Right atrium auricular region (tissue), 2 donors: ENCODE measurements at places on chromosomes 5 and 9. TPM values are rescaled to one million over a fixed set of nuclear protein-coding genes. Genes with fewer than 3 reads are reported as not detected.

DNA sequence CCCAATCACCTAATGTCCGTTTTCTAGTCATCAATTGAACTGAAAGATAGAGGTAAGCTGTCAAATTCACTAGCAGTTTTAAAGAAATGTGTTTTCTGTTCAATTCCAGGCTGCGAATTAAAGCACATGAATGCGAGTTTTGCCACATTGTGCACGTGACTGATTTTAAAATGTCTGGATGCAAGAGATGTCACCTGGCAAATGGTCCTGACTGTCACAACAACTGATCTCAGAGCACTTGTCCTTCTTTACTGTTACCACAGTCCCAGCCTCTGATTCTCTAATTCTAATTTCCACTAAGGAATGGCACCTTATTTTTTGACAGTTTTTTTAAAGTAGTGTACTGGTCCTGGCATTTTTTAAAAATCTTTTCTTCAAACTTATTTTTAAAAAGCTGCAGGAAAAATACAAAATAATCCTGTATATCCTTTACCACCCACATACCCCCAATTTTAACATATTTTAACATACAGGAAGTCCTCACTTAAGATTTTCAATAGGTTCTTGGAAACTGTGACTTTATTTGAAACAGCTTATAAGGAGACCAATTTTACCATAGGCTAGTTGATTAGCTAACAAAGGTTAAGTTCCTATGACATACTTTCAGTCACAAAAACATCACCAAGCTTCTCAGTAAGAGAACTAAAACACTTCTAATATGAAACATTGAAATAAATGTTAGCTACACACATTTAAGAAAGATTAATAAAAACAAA, 1364.3 kb downstream of the EFNA5 start:
- no peak overlapping the region for H3K4me3 ChIP-seq
- no peaks in the 10 kb centered on the region for H3K27me3 ChIP-seq
- DNase-seq, result no peak
- no peak overlapping the region for H3K27ac ChIP-seq
- no peaks in the 10 kb centered on the region for H3K4me1 ChIP-seq

Gene GALT
- 30.9 TPM for total RNA-seq

DNA sequence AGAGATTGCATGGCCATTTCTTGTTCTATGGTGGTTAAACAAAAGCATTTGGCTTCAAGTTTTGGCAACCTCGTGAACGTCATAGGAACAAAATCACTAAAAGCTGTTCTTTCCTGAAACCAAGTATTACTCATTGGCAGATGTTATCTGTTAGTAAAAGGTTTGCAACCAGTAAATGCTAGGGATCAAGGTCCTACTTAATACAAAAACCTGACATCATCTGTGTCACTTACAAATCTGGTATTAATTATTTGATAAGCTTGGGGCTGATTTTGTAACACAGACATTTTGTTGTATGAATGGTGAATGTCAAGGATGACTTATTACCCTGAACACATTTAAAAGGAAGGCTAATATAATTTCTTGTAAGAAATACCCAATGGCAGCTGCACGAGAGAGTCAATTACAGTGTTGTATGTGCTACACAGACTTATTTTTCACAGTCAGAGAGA, 486.4 kb upstream of the ZNF608 start:
- no peak overlapping the region for H3K4me3 ChIP-seq
- DNase-seq, result no peak
- H3K27ac ChIP-seq, result no peak overlapping the region
- H3K27me3 ChIP-seq, result no peaks in the 10 kb centered on the region
- no peaks in the 10 kb centered on the region for H3K4me1 ChIP-seq

DNA sequence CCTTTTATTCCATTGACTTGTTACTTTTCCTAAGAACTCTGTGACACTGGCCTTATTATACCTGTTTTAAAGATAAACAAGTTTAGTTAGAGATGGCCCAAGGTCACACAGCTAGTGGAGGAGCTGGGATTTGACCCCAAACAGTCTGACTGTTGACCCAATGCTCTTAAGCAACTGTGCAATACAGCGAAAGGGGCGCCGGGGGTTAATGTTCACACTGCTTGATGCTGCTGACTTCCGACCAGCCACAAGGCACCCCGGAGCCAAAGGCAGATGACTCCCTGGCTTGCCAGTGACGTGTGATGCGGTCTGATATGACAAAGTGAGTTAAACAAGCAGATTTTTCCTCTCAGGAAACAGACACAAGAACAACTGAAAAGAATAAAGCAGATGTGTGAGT, 23.9 kb downstream of the PIK3R1 start:
- no peak overlapping the region for H3K4me3 ChIP-seq
- no peaks in the 10 kb centered on the region for H3K36me3 ChIP-seq
- peak overlapping the region; percentile 58 for H3K27ac ChIP-seq
- no peaks in the 10 kb centered on the region for H3K27me3 ChIP-seq

DNA sequence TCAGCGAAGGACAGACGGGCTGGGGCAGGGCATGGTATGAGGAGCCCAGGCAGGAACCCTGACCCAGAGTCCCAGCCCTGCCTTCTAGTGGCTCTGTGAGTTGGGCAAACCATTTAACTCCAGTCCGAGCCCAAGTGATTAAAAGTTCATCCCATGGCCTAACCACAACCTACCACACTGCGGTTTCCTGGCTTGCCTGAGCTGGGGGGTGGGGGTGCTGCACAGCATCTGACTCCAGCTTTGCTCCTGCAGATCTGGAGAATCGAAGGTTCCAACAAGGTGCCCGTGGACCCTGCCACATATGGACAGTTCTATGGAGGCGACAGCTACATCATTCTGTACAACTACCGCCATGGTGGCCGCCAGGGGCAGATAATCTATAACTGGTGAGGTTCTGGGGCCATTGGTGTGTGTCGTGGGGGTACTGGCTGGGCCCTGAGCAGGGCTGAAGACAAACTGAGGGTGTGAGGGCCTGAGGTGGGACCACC, 49.0 kb downstream of the STOM start:
- no peak for DNase-seq
- H3K4me3 ChIP-seq, result no peak overlapping the region
- no peaks in the 10 kb centered on the region for H3K27me3 ChIP-seq
- H3K4me1 ChIP-seq, result no peaks in the 10 kb centered on the region
- H3K36me3 ChIP-seq, result peaks cover 99% of the 10 kb centered on the region

- no peaks in the 10 kb centered on the region for H3K27me3 ChIP-seq
- H3K4me1 ChIP-seq, result no peaks in the 10 kb centered on the region
- H3K27ac ChIP-seq, result no peak overlapping the region
- H3K36me3 ChIP-seq, result peaks cover 9% of the 10 kb centered on the region
- no peak overlapping the region for H3K4me3 ChIP-seq
Measured at GRCh38 chr5:172049226-172049796, 42.9 kb upstream of the FBXW11 start.

- H3K4me1 ChIP-seq, result no peaks in the 10 kb centered on the region
- no peak for DNase-seq
- no peak overlapping the region for H3K27ac ChIP-seq
- H3K36me3 ChIP-seq, result peaks cover 5% of the 10 kb centered on the region
- no peak overlapping the region for H3K4me3 ChIP-seq
Measured at GRCh38 chr5:179905161-179905560, 2.5 kb downstream of the TBC1D9B start.

- peaks cover 70% of the 10 kb centered on the region for H3K4me1 ChIP-seq
- no peaks in the 10 kb centered on the region for H3K27me3 ChIP-seq
- H3K27ac ChIP-seq, result peak overlapping the region; percentile 22
- DNase-seq, result no peak
- H3K36me3 ChIP-seq, result no peaks in the 10 kb centered on the region
- no peak overlapping the region for H3K4me3 ChIP-seq
Measured at GRCh38 chr9:131703697-131704096, 36.2 kb downstream of the RAPGEF1 start.

DNA sequence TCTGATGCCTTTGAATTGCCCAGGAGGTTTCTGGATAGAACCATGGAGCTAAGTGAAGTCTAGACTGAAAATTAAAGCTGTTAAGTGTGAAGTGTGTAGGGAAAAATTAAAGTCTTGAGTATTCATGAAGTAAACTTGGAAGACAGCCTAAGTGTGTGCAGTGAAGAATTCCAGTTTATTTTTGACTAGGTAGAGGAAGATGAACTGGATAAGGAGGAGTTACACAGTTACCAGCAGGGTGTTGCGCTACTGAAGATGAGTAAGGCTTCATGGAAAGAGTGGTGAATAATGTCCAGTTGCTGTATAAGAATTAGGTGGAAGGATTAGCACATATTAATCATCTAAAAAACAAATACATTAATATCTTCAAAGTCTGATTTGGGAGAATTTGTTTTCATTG, 5.7 kb upstream of the CHD1 start:
- H3K4me1 ChIP-seq, result peaks cover 80% of the 10 kb centered on the region
- H3K4me3 ChIP-seq, result no peak overlapping the region
- peak overlapping the region; percentile 57 for H3K27ac ChIP-seq

DNA sequence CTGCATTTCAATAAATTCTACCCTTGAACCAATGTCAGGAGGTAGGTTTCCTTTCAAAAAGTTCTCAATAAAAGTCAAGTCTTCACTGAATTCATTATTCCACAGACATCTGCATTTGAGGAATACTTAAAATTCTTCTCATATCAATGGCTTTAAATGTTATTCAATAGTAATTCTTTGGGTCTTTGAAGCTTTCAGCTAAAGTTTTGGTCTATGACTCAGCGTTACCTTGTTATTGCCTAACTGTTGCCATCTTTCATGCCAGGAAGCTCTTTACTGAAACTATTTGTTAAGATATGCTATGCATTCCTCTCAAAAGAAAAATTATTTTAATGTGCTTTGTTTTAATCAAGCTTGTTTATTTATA, 170.5 kb downstream of the NNT start:
- no peaks in the 10 kb centered on the region for H3K4me1 ChIP-seq
- DNase-seq, result no peak
- no peaks in the 10 kb centered on the region for H3K36me3 ChIP-seq
- no peaks in the 10 kb centered on the region for H3K27me3 ChIP-seq

DNA sequence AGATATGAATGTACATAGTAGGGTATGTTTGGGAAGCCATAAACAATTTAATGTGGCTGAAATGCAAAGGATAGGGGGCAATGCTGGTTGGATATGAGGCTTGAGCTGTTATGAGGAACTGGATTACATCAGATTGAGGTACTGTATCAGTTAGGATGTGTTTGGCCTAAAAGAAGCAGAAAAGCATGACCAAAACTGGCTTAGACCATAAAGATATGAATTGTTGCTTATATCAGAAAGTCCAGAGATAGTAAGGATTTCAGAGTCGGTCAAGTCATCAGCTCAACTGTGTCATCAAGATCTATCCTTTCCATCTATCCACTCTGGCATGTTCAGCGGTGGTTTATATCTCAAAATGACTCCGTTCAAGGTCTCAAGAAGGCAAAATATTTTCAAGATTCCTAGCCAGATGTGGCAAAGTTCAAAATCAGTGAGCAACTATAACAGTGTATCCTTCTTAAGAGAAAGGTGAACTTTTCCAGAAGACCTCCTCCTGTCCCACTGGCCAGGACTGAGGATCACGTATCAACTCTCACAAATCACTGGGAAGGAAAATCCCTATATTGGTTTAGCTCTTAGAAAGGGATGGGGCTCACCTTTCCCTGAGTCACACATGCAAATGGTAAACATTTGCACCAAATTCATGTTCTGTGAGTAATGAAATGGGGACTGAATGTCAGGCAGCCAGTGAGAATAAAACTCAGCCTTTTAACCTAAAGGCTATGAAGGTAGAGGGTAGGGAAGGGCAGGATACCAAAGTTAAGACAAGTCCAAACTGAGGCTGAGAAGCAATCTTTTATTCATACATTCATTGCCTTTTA, 257.8 kb downstream of the TRIM32 start:
- H3K4me3 ChIP-seq, result no peak overlapping the region
- no peak overlapping the region for H3K27ac ChIP-seq
- H3K36me3 ChIP-seq, result no peaks in the 10 kb centered on the region
- H3K4me1 ChIP-seq, result no peaks in the 10 kb centered on the region

Gene OGN
- total RNA-seq, result 15.5 TPM

Gene BTNL3
- total RNA-seq, result not detected

DNA sequence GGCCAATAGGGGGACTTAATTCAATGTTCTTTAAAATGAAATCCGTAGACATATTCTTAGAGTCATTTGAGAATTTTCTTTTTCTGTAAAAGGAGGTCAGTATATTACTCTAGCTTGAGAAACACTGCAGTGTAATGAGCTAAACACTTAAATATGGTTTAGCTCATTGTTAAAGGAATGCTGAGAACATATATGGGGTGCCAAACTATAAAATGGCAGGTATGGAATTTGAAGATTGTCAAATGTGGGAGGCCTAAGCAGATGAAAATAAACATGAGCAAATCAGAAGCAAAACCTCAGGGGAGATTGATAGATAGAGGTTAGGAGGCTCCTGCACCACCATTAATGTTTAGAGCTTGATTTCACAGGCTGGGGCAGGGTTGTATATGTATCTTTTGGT, 57.9 kb downstream of the STX17 start:
- H3K4me1 ChIP-seq, result no peaks in the 10 kb centered on the region
- no peak for DNase-seq
- no peak overlapping the region for H3K4me3 ChIP-seq
- H3K36me3 ChIP-seq, result peaks cover 26% of the 10 kb centered on the region

GRCh38 chr5:165333623-165334022, 1828.2 kb downstream of the MAT2B start:
- H3K36me3 ChIP-seq, result no peaks in the 10 kb centered on the region
- no peak overlapping the region for H3K4me3 ChIP-seq
- no peak for DNase-seq
- H3K4me1 ChIP-seq, result no peaks in the 10 kb centered on the region
- H3K27ac ChIP-seq, result no peak overlapping the region

GRCh38 chr5:66442951-66443445, 153.2 kb upstream of the MAST4 start:
- no peaks in the 10 kb centered on the region for H3K27me3 ChIP-seq
- H3K4me3 ChIP-seq, result no peak overlapping the region
- H3K4me1 ChIP-seq, result no peaks in the 10 kb centered on the region
- H3K27ac ChIP-seq, result no peak overlapping the region

GRCh38 chr9:98248737-98249474, 6.5 kb downstream of the TBC1D2 start:
- peak overlapping the region; percentile 54 for H3K27ac ChIP-seq
- H3K4me1 ChIP-seq, result no peaks in the 10 kb centered on the region
- no peaks in the 10 kb centered on the region for H3K27me3 ChIP-seq
- peak; percentile 82 for DNase-seq
- no peak overlapping the region for H3K4me3 ChIP-seq

DNA sequence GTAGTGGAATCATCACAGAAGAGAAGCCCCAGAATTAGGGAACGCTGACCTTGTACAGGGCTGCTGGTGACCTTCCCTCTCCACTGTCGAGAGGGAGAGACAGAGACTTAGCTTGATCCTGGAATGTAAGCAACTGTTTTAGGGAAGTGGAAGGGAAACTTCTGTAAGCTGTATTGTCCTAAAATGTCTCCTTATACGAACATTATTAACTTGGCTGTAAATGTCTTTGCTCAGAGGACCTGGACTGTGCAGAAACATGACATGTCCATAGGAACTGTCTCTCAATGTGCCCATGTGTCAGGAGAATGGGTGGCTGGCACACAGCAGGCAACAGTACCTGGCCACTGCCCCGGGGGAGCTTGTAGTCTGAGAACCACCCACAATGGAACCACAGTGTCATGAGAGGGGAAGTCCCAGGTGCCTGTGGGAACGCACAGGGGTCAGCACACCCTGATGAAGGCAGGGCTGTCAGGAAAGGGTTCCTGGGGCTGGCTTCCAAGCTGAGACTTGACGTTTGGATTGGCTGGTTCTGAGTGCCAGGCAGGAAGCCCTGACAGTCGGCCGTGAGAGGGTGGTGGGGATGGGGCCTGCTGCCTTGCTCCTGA, 34.0 kb downstream of the DAP start:
- H3K27me3 ChIP-seq, result no peaks in the 10 kb centered on the region
- no peak for DNase-seq
- peak overlapping the region; percentile 79 for H3K27ac ChIP-seq
- H3K4me1 ChIP-seq, result no peaks in the 10 kb centered on the region
- no peaks in the 10 kb centered on the region for H3K36me3 ChIP-seq
- H3K4me3 ChIP-seq, result no peak overlapping the region
